ENCODE measurements at places on chromosomes 11 and 22. TPM values are rescaled to one million over a fixed set of nuclear protein-coding genes. Genes with fewer than 3 reads are reported as not detected.

Gene UPK3A
- total RNA-seq: 0.23 TPM

Gene PTGDR2
- 0.14 TPM for total RNA-seq

Gene CRYBA4
- total RNA-seq: 1.1 TPM

Gene OR4C15
- not detected for total RNA-seq

Gene CARD16
- not detected for total RNA-seq

Gene SMC1B
- 0.11 TPM for total RNA-seq

Gene C22orf15
- total RNA-seq: 2.7 TPM

Gene MUC15
- not detected for total RNA-seq

Gene MYEOV
- total RNA-seq: 1.4 TPM

Gene ADM2
- total RNA-seq: 10.9 TPM

Gene SHANK3
- total RNA-seq: 9.7 TPM

Gene MFRP
- total RNA-seq: not detected

Gene OR8G1
- total RNA-seq: not detected

Gene NXPE1
- total RNA-seq: not detected

Gene TRIM48
- total RNA-seq: not detected

Gene PTDSS2
- total RNA-seq: 56.8 TPM

Gene KCNJ4
- 3.1 TPM for total RNA-seq

Gene RIBC2
- 2.4 TPM for total RNA-seq

Gene ANAPC15
- 60.2 TPM for total RNA-seq

Gene SULT4A1
- 12.6 TPM for total RNA-seq

Gene DDX25
- total RNA-seq: 20.5 TPM

Gene OPCML
- 1.5 TPM for total RNA-seq

Gene HORMAD2
- total RNA-seq: not detected

Gene VSIG10L2
- total RNA-seq: not detected

Gene MAJIN
- not detected for total RNA-seq

Gene JHY
- total RNA-seq: 1.4 TPM

Gene UBE2L3
- total RNA-seq: 75.7 TPM

Gene CSF2RB
- total RNA-seq: 0.07 TPM

Gene CBY1
- total RNA-seq: 28.3 TPM

Gene SCUBE2
- 0.64 TPM for total RNA-seq

Gene CD248
- 2.6 TPM for total RNA-seq

Gene MUC6
- total RNA-seq: 0.07 TPM

Gene ZNF215
- total RNA-seq: 14.1 TPM

Gene DRD2
- 0.20 TPM for total RNA-seq

Gene APOA5
- total RNA-seq: 0.20 TPM

Gene PYGM
- 8.7 TPM for total RNA-seq

Gene IRF7
- 11.5 TPM for total RNA-seq

Gene PAX6
- total RNA-seq: 0.30 TPM

Gene STK33
- 13.3 TPM for total RNA-seq

Gene TMEM121B
- 7.5 TPM for total RNA-seq

Gene EMID1
- total RNA-seq: 6.0 TPM

Gene C22orf31
- total RNA-seq: not detected

Gene APOL1
- 0.41 TPM for total RNA-seq

Gene LMO2
- 3.4 TPM for total RNA-seq

Gene MMP8
- total RNA-seq: not detected

Gene FKBP2
- 61.7 TPM for total RNA-seq

Gene WBP2NL
- total RNA-seq: not detected

Gene OR52N4
- total RNA-seq: 0.44 TPM

Gene ARHGAP8
- total RNA-seq: 50.5 TPM

All from WTC11 (cell line).